Prostate gland (tissue), 2 donors: ENCODE measurements at places on chromosomes 2 and 18. TPM values are rescaled to one million over a fixed set of nuclear protein-coding genes. Genes with fewer than 3 reads are reported as not detected.
A peak's percentile ranks its signal among the peaks of the same experiment; 100 is the strongest.

CFAP65 gene
- 4.4 TPM for total RNA-seq

SMAD4 gene
- total RNA-seq: 225 TPM

MC4R gene
- not detected for total RNA-seq

NLRC4 gene
- 0.23 TPM for total RNA-seq

CCL20 gene
- 1.6 TPM for total RNA-seq

CPO gene
- 2.5 TPM for total RNA-seq

DNA sequence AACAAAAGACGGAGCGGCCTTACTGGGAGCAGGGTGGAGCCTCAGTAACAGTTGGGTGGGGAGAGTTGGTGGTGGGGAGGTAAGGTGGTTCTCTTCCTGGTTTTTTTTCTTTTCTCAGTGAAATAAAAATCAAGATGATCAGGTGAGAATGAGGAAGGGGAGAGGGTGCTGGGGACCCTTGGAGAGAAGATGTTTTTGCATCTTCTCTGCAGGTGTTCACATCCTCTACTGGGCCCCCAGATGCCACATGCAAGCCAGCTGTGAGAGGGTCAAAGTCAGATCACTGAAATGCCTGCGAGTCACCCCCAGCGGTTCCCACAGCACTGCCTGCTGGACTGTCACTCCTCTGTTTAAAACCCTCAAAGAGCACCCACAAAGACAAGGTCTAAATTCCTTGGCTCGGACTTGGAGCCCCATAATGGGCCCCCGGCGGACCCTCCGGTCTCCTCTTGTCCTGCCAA, 69.8 kb upstream of the FHL2 start:
- H3K36me3 ChIP-seq: no peaks in the 10 kb centered on the region
- no peak overlapping the region for H3K27ac ChIP-seq
- H3K4me3 ChIP-seq: no peak overlapping the region
- H3K4me1 ChIP-seq: no peaks in the 10 kb centered on the region
- no peak for DNase-seq

DNA sequence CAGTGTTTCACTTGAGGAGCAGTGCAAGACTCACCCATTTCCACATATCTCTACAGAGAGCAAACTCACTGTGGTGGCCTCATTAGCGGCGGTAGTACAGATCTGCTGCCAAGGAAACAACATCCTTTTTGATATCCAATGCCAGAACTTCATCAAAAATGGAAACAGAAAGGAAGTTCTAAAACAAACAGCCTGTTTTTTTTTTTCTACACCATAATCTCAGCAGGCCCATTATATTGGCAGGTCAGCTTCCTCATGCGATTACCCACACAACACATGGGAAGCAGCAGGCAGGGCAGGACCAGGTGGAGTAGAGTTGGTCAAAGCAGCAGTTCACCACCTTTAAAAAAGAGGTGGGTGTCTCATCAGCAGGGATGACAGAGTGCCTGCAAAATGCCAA, 678.9 kb upstream of the CELF4 start:
- no peak overlapping the region for H3K27ac ChIP-seq
- H3K4me1 ChIP-seq: no peaks in the 10 kb centered on the region
- no peaks in the 10 kb centered on the region for H3K36me3 ChIP-seq

GRCh38 chr18:13915995-13916431, 677 bp upstream of the MC2R start:
- H3K27ac ChIP-seq: peak overlapping the region; percentile 1
- H3K4me3 ChIP-seq: no peak overlapping the region
- DNase-seq: peak; percentile 65
- H3K4me1 ChIP-seq: no peaks in the 10 kb centered on the region
- H3K27me3 ChIP-seq: no peaks in the 10 kb centered on the region

- no peaks in the 10 kb centered on the region for H3K27me3 ChIP-seq
- no peak overlapping the region for H3K4me3 ChIP-seq
- H3K4me1 ChIP-seq: no peaks in the 10 kb centered on the region
- H3K27ac ChIP-seq: no peak overlapping the region
Observed at GRCh38 chr2:173118395-173118794, 42.7 kb downstream of the MAP3K20 start.

DNA sequence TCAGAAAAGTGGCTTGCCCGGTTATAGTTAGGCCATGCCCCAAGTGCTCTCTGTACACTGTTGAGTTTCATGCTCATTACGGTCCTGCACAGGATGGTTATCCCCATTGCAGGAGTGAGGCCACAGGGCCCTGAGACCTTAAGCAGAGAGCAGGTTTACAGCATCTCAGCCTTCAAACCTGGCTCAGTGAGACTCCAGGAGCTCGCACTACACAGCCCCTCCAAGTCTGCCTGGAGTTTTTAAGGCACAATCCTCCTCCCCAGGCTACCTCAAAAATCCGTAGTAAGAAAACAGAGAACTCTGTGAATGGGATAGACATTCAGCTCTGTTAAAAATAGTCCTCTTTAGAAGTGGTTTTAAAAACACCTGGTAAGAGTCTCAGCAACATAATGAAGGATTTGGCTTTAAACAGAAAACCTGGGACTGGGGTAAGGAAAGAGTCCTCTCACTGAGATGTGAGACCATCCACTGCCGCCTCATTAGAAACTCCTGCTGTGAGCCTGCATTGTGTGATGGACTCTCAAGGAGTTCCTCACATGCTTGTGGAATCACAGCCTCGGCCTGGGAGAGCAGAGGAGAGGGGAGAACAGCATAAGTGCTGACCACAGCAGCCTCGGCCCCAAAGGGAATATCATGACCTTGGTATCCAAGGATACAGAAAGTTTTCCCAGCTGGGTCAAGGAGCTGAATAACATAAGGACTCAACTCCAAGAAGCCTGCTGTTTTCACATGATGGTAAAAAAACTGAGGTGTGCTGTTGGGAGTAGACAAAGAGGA, 214.8 kb downstream of the ATAD2B start:
- H3K4me1 ChIP-seq: no peaks in the 10 kb centered on the region
- H3K4me3 ChIP-seq: no peak overlapping the region
- no peak overlapping the region for H3K27ac ChIP-seq
- DNase-seq: no peak
- no peaks in the 10 kb centered on the region for H3K36me3 ChIP-seq

DNA sequence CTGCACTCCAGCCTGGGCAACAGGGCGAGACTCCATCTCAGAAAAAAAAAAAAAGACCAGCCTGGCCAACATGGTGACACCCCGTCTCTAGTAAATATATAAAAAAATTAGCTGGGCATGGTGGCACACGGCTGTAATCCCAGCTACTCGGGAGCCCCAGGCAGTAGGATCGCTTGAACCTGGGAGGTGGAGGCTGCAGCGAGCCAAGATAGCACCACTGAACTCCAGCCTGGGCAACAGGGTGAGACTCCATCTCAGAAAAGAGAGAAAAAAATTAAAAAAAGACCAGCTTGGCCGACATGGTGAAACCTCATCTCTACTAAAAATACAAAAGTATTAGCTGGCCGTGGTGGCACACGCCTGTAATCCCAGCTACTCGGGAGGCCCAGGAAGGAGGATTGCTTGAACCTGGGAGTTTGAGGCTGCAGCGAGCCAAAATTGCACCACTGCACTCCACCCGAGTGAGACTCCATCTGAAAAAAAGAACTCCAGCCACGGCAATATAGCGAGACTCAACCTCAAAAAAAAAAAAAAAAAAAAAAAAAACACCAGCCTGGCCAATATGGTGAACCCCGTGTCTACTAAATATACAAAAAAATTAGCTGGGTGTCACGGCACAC, 346.1 kb upstream of the PLGLB2 start:
- no peaks in the 10 kb centered on the region for H3K36me3 ChIP-seq
- no peak overlapping the region for H3K27ac ChIP-seq
- no peaks in the 10 kb centered on the region for H3K4me1 ChIP-seq
- H3K4me3 ChIP-seq: no peak overlapping the region
- no peaks in the 10 kb centered on the region for H3K27me3 ChIP-seq
- DNase-seq: no peak

- H3K27me3 ChIP-seq: no peaks in the 10 kb centered on the region
- H3K4me1 ChIP-seq: peaks cover 6% of the 10 kb centered on the region
- no peaks in the 10 kb centered on the region for H3K36me3 ChIP-seq
- H3K4me3 ChIP-seq: no peak overlapping the region
Observed at GRCh38 chr2:37585982-37586621, 85.3 kb downstream of the CDC42EP3 start.

DNA sequence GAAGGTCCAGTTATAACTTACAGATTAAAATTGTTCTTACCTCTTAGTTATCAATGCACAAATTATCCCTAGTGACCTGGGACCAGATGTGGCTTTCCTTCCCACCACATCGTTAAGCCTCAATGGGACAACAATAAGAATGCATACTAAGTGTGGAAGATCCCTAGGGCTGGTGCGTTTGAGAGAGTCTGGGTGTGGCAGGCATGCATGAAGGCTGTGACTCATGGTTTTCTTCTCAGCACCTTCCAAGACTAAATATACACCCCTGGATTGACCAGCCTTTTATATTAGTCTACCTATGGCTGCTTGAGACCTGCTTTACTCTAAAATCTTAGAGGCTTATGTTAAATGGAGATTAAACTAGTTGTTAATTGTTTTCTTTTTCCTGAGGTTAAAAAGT, 261.7 kb upstream of the SLC14A2 start:
- no peaks in the 10 kb centered on the region for H3K27me3 ChIP-seq
- H3K36me3 ChIP-seq: no peaks in the 10 kb centered on the region
- no peaks in the 10 kb centered on the region for H3K4me1 ChIP-seq
- no peak for DNase-seq

DNA sequence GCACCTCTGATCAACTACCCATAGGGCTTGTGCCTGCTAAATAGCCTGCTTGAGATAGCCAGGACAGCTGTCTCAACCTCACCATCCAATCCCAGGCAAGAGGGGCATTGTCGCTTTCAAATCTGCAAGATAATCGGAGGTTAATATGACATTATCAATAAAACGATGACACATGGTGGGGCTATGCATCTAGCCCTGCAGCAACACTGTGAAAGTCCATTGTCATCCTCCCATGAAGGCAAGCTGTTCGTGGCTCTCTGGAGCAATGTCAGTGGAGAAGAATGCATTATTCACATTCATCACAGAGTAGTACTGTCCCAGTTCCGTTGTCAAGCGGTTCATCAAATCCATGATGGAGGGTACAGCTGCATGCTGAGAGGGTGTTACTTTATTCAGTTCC, 18.9 kb upstream of the KLHL23 start:
- no peak for DNase-seq
- H3K36me3 ChIP-seq: no peaks in the 10 kb centered on the region
- no peaks in the 10 kb centered on the region for H3K4me1 ChIP-seq
- H3K27me3 ChIP-seq: no peaks in the 10 kb centered on the region

GRCh38 chr2:201136889-201137321, 20.9 kb downstream of the CFLAR start:
- DNase-seq: no peak
- no peaks in the 10 kb centered on the region for H3K27me3 ChIP-seq
- no peaks in the 10 kb centered on the region for H3K4me1 ChIP-seq
- H3K36me3 ChIP-seq: peaks cover 8% of the 10 kb centered on the region
- no peak overlapping the region for H3K27ac ChIP-seq
- no peak overlapping the region for H3K4me3 ChIP-seq

GRCh38 chr18:22170421-22171257, 1.2 kb downstream of the GATA6 start:
- H3K36me3 ChIP-seq: no peaks in the 10 kb centered on the region
- DNase-seq: peak; percentile 54
- peaks cover 9% of the 10 kb centered on the region for H3K4me1 ChIP-seq
- H3K27ac ChIP-seq: peak overlapping the region; percentile 66

GRCh38 chr2:232942831-232943230, 70.2 kb downstream of the NGEF start:
- H3K27me3 ChIP-seq: no peaks in the 10 kb centered on the region
- DNase-seq: no peak
- H3K4me1 ChIP-seq: no peaks in the 10 kb centered on the region
- H3K36me3 ChIP-seq: no peaks in the 10 kb centered on the region
- no peak overlapping the region for H3K27ac ChIP-seq

GRCh38 chr2:142974288-142975024, 97.0 kb downstream of the KYNU start:
- peak; percentile 20 for DNase-seq
- no peak overlapping the region for H3K4me3 ChIP-seq
- no peaks in the 10 kb centered on the region for H3K27me3 ChIP-seq

- H3K27ac ChIP-seq: no peak overlapping the region
- no peak for DNase-seq
- no peaks in the 10 kb centered on the region for H3K27me3 ChIP-seq
Observed at GRCh38 chr2:97993926-97994325, 1.8 kb downstream of the TMEM131 start.

DNA sequence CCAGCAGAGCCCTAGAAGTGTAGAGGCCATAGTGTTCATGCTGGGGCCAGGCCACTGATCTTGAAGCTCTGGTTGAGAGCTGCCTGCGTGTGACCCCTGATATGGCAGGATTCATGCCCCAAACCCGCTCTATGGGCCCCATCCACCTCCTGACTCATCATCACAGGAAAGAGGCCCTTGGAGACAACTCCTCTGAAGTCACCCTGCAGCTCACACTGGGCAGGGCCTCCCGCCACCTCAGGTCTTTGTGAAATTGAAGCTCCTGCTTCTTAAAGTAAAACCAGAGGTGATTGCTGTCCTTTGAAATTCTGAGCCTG, 12.0 kb upstream of the TUBB6 start:
- H3K4me3 ChIP-seq: no peak overlapping the region
- DNase-seq: no peak
- no peaks in the 10 kb centered on the region for H3K4me1 ChIP-seq
- H3K36me3 ChIP-seq: no peaks in the 10 kb centered on the region

GRCh38 chr2:197274349-197274748, 36.2 kb downstream of the ANKRD44 start:
- no peaks in the 10 kb centered on the region for H3K36me3 ChIP-seq
- no peak overlapping the region for H3K4me3 ChIP-seq
- no peak overlapping the region for H3K27ac ChIP-seq
- no peak for DNase-seq
- no peaks in the 10 kb centered on the region for H3K27me3 ChIP-seq

GRCh38 chr2:201126308-201127151, 10.6 kb downstream of the CFLAR start:
- DNase-seq: no peak
- no peaks in the 10 kb centered on the region for H3K27me3 ChIP-seq
- H3K27ac ChIP-seq: peak overlapping the region; percentile 45
- no peaks in the 10 kb centered on the region for H3K36me3 ChIP-seq

DNA sequence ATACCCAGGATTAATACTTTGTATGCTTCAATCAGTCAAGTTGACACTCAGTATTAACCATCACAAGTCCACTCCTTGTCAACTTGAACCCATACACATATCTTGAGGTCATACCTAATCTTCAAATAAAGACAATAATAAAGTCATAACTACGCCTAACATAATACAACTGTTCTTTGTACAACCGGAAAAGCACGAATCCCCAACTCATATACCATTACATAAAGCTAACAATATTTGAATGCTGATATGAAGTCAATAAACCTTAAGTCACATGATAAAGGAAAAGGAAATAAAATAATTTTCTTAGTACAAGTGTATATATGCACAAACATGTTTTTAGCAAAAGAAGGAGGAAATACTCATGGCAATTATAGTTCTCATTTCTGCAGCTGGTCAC, 770.6 kb upstream of the GYPC start:
- no peaks in the 10 kb centered on the region for H3K4me1 ChIP-seq
- no peaks in the 10 kb centered on the region for H3K36me3 ChIP-seq

GRCh38 chr18:7617738-7618422, 50.8 kb downstream of the PTPRM start:
- no peaks in the 10 kb centered on the region for H3K27me3 ChIP-seq
- H3K4me3 ChIP-seq: no peak overlapping the region
- DNase-seq: peak; percentile 44
- H3K4me1 ChIP-seq: no peaks in the 10 kb centered on the region
- no peak overlapping the region for H3K27ac ChIP-seq

- H3K4me1 ChIP-seq: no peaks in the 10 kb centered on the region
- peak overlapping the region; percentile 81 for H3K4me3 ChIP-seq
- DNase-seq: no peak
- H3K27ac ChIP-seq: no peak overlapping the region
Observed at GRCh38 chr2:72824224-72824842, 1.5 kb downstream of the EXOC6B start.
